Epithelial cell of proximal tubule (primary cell): ENCODE measurements at places on chromosomes 4 and X. TPM values are rescaled to one million over a fixed set of nuclear protein-coding genes. Genes with fewer than 3 reads are reported as not detected.

DNA sequence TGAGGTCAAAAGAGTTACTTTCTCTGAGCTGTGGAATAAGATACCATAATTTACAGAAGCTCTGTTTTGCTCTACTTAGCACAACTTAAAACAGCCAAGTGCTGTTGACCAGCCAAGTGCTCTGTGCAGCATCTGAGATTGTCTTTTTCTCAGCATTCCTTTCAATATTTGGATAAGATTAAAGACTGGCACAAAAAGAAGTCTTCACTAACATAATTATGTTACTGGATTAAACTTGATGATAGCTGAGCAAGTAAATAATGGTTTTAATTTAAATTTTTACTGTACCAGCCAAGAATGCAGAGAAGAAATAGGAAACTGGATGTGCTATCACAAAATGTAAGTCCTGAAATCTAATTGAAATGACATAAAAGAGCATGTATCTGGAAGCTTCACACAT, 60.4 kb downstream of the NPY2R start:
- DNase-seq: no peak

GRCh38 chrX:13085526-13085925, 41.1 kb upstream of the FAM9C start:
- no peak for DNase-seq

TAF7L gene
- 0.36 and 1.3 TPM in 2 replicates for total RNA-seq

- no peak for DNase-seq
Observed at GRCh38 chr4:28481565-28481964, 1620.9 kb downstream of the STIM2 start.

CWH43 gene
- total RNA-seq: 0.52 and 1.6 TPM in 2 replicates

DNA sequence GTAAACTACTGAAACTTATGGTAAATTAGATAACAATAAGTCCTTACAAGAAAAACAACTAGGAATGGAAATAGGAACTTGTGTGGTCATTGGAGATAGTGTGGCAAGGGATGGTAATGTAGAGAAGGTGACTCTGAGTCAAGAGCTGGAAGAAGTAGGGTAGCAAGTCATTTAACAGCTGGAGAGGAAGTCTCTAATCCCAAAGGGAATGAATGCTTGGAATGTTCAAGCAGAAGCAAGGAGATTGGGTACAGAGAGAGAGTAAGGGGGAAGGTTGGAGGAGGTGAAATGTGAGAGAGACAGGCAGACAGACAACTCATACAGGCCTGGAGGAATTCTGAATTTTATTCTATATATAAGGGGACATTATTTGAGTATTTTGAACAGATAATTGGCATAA, 260.6 kb upstream of the MAD2L1 start:
- no peak for DNase-seq

GRCh38 chrX:19555683-19556082, 40.4 kb upstream of the MAP3K15 start:
- DNase-seq: no peak

DNA sequence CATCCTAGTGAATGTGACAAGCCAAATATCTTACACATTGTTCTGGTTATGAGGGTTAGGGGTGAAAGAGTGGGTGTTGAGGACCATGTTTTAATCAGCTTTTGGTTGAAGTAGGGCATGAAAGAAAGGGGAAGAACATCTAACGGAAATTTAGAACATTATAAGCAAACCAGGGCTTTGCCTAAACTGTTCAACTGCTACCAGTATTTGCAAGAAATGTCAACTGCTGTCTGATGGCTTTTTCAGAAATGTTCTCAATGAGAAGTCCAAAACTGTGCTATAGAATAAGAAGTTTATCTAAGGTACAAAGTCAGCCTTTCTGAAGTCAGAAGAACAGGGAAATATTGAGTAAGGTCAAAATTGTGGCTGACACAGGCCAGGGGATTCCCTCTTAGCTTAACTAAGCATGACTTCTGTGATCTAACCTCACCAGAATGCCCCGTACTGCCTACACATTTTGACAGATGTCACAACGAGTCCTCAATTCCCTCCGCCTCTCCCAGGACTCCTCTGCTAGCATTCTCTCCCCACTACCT, 67.1 kb downstream of the DTHD1 start:
- DNase-seq: peak; percentile 40

GRCh38 chr4:71785959-71786358, 2.1 kb upstream of the GC start:
- DNase-seq: no peak

IDS gene
- total RNA-seq: 37.0 and 54.0 TPM in 2 replicates
